ENCODE measurements at places on chromosomes 12 and 14. TPM values are rescaled to one million over a fixed set of nuclear protein-coding genes. Genes with fewer than 3 reads are reported as not detected.

Gene SERPINA12
- total RNA-seq, result not detected

- peaks cover 17% of the 10 kb centered on the region for H3K4me1 ChIP-seq
- no peak overlapping the region for H3K4me3 ChIP-seq
- H3K36me3 ChIP-seq, result peaks cover 24% of the 10 kb centered on the region
These were observed 111.2 kb downstream of the MYRFL start for GRCh38 chr12:69936214-69936731.

Gene KLRG1
- total RNA-seq, result 2.1 TPM

GRCh38 chr14:100582496-100583165, 4.6 kb downstream of the BEGAIN start:
- H3K4me1 ChIP-seq, result no peaks in the 10 kb centered on the region
- DNase-seq, result no peak
- H3K27me3 ChIP-seq, result peaks cover under 1% of the 10 kb centered on the region
- no peak overlapping the region for H3K27ac ChIP-seq
- H3K4me3 ChIP-seq, result no peak overlapping the region

Gene HOXC11
- total RNA-seq, result not detected

DNA sequence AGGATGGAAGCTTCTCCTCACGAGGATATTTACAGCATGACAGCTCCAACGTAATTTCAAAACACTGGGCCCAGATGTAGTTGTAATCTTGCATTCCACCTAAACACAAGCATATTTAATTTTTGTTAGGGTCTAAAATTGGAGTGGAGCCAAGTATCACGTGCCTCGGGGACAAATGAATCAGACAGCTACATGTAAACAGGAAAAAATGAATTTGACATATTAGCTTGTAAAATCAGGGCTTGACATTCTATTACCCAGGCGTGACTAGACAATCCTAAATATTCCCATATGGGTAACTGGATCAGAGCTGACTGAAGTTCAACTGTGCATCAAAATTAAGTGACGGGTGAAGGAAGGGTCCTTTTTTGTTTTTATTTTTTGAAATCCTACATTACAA, 59.0 kb downstream of the MDM2 start:
- no peaks in the 10 kb centered on the region for H3K27me3 ChIP-seq
- H3K27ac ChIP-seq, result no peak overlapping the region
- no peak overlapping the region for H3K4me3 ChIP-seq
- H3K4me1 ChIP-seq, result no peaks in the 10 kb centered on the region
- no peaks in the 10 kb centered on the region for H3K36me3 ChIP-seq

GRCh38 chr12:65656891-65657351, 167.4 kb upstream of the HMGA2 start:
- no peaks in the 10 kb centered on the region for H3K36me3 ChIP-seq
- peaks cover 4% of the 10 kb centered on the region for H3K4me1 ChIP-seq
- no peak overlapping the region for H3K4me3 ChIP-seq
- no peak overlapping the region for H3K27ac ChIP-seq

Gene TSHR
- total RNA-seq, result not detected

Gene RD3L
- total RNA-seq, result not detected

GRCh38 chr12:118526255-118527095, 150.1 kb downstream of the SUDS3 start:
- no peaks in the 10 kb centered on the region for H3K27me3 ChIP-seq
- H3K4me1 ChIP-seq, result no peaks in the 10 kb centered on the region
- no peak overlapping the region for H3K4me3 ChIP-seq
- no peak for DNase-seq

Gene SIX6
- not detected for total RNA-seq

Gene PCED1B
- total RNA-seq, result 3.3 TPM

Gene SSTR1
- 0.90 TPM for total RNA-seq
